ENCODE measurements at places on chromosomes 3 and 15.

GRCh38 chr3:5616873-5617272 lies 429.4 kb downstream of the EDEM1 start:
- DNase-seq = no peak

DNA sequence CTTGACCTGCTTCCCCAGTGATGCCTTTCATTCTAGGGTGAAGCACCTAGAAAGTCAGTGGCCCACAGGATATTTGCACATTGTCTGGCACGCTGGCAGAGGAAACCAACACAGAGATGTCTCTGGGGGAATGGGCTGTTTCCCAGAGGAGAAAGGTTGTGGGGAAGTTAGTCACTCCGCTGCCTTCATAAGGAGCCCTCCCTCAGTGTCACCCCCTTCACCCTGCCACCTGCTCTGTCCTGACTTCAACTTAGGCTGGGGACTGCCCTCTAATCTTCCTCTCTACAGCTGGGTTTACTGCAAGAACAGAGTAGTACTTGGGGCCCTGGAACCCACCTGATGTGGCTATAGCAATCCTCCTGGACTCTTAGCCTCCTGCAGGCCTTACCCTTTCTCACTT lies 5.7 kb downstream of the KLHDC8B start:
- no peak for DNase-seq

- no peak for DNase-seq
Observed at GRCh38 chr3:99777210-99777549, 40.5 kb upstream of the CMSS1 start.

DNA sequence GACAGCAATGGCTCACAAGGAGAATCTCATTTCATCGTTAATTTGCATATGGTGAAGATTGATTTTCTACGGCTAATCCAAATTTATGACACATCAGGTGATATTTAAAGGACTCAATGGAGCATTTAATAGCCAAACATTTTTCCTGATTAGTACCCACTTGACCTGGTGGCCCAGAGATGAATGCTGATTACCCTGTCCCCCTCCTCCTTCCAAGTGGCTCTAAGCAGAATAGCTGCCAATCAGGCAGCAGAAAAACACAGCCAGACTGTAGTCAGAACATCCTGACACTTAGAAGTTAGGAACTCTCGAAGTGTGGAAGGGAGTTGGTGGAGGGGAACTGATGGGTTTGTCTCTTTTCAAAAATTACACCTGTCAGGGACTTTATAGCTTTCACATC lies 302.5 kb downstream of the ZNF621 start:
- DNase-seq = no peak

DNA sequence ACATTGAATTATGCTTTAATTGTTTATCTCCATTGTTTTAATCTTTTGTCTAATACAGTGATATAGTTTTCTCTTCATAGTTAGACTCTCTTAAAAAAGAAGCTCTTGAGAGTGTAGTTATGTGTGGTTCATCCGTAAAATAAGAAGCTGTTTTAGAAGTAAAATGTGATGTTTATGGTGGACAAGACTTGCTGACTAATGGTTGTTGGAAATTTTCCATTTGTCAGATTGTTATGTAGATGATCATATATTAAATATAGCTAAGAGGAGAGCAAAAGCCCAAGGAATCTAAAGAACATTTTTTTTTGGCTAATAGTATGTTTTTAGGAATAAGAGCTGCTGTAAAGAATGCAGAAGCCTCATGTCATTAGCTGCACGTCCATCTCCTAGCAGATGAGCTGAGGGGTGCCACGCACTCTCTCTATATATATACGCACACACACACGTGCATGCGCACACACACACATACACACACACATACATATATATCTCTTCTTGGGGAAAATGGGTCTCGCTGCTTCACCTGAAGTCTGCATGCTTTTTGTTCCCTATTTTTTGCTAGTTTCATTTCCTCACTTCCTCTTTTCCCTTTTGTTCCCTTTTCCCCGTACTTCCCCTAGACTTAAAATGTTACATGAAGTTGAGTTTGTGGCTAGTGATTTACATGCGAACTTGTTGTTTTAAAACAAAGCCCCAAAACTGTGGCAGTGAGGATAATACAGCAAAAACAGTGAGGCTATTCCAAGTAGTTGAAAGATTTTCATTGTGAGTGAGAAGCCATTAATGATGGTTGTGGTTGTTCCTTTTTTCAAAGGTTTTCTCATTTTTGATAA lies 107.8 kb downstream of the MBNL1 start:
- DNase-seq = no peak

GRCh38 chr3:197555281-197556261 lies at the start of gene BDH1:
Gene BDH1, minus strand, starts transcription at chr3:197555968. Its CDS starts 9,525 bp downstream, at chr3:197546443.
- peak; percentile 86 for DNase-seq

DNA sequence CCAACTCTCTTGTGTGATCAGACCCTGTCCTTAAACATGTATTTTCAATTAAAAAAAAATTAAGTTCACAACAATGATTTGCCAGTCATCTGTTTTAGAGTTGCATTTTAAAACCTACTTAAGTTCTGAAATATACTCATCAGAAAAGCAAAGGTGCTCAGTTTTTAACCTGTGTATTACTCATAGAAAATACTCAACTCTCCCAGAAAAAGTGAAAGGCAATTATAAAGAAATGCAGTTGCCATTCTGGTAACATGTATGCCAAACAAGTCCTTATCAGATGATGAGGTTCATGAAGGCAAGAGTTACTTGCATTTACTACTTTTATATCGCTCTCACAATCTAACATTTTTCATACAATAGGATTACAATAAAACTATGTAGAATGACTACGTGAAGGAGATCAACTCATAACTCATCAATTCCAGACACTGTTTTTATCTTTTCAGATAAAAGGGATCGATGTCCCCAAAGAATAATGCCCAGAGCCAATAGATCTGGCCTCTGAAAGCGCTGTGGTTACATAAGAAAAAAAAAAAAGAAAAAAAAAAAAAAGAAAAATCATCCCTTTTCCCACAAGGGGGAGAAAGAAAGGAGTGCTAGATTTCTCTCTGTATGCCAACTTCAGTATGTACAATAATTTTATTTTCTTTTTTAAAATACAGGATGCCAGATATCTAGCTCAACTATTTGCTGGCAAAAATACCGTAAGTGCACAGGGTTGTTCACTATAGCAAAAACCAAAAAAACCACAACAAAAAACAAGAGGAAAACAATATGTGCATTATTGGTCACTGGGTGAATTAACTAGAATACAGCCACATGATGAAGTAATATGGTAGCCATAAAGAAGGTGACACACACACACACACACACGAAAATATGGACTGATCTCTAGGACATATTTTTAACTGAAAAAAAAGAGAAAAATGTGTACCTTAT lies 137.4 kb downstream of the NR1I2 start:
- DNase-seq = no peak

- DNase-seq = no peak
Observed at GRCh38 chr15:47504624-47505256, 212.6 kb upstream of the SEMA6D start.

DNA sequence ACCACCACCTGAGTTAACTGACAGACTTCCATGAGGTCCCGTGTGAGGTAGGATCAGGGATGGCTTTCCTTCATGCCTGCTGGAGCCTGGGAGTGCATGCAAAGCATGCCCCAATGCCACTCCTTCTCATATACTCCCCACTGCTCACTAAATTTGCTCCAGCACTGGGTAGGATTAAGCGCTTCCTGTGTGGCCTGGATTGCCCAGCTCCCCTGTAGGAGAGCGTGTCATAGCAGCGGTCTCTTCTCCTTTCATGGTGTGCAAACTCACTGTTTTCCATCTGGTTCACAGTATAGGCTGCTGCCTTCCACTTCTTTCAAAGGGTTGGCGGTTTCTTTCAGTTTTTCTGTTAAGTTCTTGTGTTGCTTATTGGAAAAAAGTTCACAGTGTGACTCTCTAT lies 34.1 kb upstream of the ABI3BP start:
- DNase-seq = no peak

DNA sequence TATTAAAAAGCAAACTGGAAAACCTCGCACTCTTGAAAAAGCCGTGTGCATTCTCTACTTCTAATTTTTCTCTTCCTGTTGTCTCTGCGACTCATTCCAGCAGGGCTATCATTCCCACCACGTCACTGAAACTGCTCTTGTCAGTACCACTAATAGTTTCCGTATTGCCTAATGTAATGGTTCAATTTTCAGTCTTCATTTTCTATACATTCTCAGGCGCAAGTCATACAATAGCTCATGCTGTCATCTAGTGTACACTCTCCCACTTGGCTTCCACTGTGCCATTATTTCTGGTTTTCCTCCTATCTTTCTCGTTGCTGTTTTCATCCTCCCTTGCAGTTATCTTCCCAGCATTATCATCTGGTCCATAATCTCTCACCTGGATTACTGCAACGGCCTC lies 160.2 kb downstream of the SPATA16 start:
- DNase-seq = no peak

GRCh38 chr3:50171540-50172301 lies 16.6 kb downstream of the SEMA3F start:
- no peak for DNase-seq

GRCh38 chr3:112769286-112769978 lies 77.2 kb downstream of the CD200R1L start:
- no peak for DNase-seq

DNA sequence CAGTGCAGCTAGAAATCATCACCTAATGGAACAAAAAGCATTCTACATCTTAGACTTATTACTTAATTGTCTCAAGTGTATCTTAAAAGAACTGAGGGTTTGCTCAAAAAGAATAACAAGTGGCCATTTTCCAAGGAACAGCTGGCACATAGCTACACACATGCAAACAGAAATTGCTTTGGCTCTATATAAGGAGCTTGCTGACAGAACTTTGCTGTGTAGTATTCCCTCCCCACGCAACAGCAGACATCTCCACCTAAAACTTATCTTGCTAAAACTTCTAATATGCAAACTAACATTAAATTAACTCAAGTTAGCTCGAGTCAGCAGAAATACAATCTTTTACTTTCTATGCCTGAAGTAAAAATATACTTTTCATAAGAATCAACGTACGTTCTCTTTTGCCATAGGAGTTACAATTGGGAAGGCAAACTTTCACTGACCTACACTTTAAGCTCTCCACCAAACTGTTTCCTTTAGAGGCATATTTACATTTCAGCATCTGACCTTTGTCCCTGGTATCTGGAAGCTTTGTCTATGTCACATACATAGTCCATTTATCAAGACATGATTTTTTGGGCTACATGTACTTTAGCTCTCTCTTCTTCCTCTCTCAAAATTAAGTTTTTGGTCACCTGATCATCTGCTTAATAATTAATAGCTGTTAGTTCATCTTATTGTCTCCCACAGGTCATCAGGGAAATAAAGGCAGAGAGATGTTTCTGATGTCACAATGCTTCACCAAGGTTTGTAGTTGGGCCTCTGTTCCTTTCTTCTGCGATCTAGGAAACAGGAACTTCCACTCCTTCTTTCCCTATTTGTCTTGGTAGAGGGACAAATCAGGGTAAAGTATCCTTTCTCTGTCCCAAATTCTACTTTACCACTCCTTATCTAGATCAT lies 163.4 kb upstream of the AGTR1 start:
- no peak for DNase-seq

GRCh38 chr3:190346541-190346940 lies 24.3 kb upstream of the CLDN1 start:
- DNase-seq = no peak

- DNase-seq = no peak
Observed at GRCh38 chr3:4052706-4053105, 250.5 kb upstream of the SETMAR start.

DNA sequence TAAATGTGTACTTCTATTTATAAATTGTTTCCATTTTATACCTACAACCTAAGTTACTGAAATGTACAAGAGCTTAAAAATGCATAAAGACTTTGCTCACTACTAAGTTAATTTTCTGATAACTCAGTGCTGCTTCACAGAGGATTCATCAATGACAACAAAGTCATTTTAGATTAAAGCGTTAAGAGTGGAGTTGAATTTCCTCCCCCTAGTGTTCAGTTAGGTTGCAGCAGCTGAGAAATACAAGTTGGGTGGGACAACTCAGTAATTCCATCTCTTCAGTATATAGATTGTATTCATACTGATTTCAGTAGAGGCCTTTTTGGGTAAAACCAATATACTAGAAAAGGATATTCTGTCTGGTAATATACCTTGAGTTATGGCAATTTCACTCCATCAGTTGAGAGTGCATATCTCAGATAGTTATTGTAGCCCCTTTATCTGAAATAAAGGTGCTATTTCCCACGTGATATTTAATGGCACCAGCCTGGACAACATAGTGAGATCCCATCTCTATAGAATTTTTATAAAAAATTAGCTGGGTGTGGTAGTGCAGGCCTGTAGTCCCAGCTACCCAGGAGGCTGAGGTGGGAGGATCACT lies 6.9 kb upstream of the RPL35A start:
- no peak for DNase-seq

DNA sequence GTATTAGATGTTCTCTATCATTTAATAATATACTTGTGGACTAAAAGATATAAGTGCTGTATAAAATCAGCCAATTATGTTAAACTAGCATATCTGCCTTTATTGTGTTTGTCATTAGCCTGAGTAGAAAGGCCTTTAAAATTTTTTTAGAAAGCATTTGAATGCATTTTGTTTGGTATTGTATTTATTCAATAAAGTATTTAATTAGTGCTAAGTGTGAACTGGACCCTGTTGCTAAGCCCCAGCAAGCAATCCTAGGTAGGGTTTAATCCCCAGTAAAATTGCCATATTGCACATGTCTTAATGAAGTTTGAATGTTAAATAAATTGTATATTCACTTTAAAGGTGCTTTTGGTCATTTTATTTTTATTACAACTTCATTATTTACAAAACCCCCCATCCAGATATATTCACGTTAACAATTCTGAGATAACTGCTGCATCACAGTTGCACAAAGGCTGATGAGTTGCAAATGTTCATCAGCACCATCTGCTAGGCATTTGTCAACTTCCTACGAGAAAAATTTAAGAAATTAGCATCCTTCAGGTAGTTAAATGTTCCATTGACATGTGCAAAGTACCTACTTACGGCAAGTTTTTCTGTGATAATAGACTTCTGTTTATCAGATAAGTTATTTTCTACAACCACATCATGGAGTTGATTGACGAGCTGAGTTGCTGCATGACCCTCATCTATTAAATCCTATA lies 6.3 kb downstream of the EIF4A2 start:
- no peak for DNase-seq

GRCh38 chr15:83283813-83284558 lies 478 bp downstream of the BNC1 start:
- peak; percentile 34 for DNase-seq
